ENCODE measurements at places on chromosomes 13 and 19.
A peak's percentile ranks its signal among the peaks of the same experiment; 100 is the strongest.

GRCh38 chr19:11296264-11296663 is 304 bp downstream of the TSPAN16 start:
- no peak for DNase-seq

DNA sequence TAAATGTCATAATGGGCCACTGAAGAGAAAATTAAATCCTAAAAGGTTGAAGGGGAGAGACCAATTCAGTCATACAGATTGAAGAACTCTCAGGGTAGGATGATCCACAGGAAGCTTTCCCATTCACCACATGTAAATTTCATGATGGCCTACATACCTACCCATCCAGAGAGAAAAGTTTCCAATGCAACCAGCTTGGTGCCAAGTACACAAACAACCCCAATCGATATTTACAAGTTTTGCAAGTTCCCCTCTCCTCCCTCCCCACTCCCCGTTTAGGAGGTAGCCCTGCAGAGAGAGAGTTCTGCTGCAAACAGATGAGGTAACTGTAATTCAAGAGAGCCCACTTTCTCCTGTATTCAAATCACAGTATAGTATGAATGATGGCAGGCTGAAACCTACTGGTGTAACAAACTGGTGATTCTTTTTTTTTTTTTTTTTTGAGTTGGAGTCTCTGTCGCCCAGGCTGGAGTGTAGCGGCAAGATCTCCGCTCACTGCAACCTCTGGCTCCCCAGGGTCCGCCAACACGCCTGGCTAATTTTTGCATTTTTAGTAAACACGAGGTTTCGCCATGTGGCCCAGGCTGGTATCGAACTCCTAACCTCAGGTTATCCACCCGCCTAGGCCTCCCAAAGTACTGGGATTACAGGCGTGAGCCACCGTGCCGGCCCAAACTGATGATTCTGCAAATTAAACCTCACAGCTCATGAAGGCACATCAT is 14.4 kb downstream of the FOXO1 start:
- DNase-seq: no peak

DNA sequence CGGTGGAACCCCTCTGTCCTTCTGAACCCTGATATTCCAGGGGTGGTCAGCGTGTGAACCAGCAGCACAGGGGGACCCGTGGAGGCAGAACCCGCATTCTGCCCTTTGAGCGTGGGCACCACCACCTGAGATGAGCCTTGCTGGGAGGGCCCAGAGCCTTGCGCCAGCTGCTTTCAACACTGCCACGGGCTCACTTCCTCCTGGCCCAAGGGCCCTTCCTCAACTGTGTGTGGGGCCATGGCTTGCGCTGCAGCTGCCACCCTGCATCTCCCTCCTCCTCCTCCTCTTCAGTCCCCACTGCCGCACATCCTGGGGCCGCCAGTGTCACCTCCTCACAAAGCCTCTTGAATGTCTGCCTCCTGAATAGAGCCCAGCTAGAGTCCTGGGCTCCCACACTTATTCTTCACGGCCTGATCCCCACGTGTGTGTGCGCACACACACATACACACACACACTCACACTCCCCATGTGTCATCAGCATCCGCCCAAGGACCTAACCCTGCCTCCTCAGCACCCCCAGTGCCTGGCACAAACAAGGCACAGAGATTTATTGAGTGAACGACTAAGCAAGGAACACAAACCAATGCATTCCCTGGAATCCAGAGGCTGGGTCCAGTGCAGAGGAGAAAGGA is 26.9 kb upstream of the TMEM160 start:
- DNase-seq: no peak

DNA sequence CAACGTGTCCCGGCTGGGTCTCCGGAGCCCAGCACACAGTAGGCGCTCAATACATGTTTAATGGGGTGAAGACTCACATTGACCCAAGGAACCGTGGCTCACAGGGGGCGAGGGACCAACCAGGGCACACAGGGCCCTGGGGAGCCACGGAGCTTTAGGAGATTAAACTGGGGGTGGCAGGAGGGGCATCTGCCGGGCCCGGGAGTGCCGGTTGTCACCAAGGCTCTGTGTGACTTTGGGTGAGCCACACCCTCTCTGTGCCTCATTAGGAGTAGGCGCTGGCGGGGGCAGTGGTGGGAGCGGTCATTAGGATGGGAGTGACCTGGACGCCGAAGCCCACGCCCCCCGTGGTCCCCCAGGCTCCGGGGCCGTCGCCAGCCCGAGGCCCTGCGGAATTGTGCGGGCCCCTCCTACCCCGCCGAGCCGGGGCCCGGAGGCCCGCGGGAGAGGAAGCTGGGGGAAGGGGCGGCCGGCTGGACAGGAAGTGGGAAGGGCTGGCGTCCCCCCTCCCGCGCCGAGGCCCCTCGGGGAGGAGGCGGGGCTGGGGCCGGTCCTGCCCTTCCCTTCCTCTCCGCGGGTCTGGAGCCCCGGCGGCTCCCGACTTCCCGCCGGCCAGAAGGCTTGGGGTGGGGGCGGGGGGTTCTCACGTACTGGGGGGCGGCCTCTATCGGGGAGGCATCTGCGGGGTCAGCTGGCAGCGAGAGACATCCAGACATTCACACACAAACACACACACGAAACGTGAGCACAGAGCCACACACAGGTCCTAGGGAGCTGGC is 1.8 kb upstream of the SSBP4 start:
- DNase-seq: peak; percentile 66

DNA sequence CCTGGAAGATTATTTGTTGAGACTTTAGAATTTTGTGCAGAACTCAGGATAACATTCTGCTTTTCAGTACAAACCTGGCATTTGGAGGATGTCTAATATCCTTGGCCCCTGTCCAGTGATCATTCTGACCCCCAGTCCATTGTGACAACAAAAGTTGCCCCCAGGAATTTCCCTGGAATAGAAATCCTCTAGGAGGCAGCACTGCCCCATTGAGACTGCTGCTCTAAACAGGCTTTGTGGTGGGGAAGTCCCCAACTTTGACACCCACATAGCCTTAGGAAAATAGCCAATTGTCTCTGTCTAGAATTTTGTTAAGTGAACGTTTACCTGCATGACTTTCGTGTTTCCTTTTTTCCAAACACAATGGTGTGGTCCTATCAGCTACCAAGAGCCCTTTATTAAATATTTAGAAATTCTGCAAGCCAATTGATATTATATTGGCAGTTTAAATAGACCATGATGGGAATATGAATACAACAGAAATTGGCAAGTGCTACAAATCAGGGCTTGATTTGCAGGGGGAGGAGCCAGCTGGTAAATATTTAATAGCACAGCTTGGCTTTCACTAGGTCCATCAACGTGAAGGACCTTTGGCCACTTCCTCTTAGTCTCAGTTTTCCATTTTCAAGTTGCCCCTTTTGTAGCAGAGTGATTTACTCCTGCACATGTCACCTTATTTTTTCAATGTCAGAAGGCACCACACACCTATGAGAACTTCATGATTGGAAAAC is 451.7 kb downstream of the EFNB2 start:
- DNase-seq: peak; percentile 43

DNA sequence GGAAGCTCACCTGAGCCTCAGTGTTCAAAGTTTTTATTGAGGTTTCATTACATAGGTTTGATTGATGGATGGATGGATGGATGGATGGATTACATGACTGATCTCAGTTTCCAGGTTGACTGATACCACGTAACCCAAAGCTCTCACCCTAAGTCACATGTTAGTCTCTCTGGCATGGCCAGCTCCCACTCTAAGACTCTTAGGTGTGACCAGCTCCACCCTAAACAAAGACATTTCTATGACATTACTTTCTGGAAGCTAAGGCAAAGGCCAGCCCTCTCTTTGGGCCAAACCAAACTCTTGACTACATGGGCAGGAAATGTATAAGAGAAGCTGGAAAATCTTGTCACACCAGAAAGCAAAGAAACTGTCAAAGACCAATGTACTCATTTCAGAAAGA is 28.6 kb downstream of the POLR1D start:
- no peak for DNase-seq

All from Ammon's horn (tissue), 1 donor.